T-helper 17 cell (primary cell): ENCODE measurements at places on chromosomes 6 and 20.
A peak's percentile ranks its signal among the peaks of the same experiment; 100 is the strongest.

DNA sequence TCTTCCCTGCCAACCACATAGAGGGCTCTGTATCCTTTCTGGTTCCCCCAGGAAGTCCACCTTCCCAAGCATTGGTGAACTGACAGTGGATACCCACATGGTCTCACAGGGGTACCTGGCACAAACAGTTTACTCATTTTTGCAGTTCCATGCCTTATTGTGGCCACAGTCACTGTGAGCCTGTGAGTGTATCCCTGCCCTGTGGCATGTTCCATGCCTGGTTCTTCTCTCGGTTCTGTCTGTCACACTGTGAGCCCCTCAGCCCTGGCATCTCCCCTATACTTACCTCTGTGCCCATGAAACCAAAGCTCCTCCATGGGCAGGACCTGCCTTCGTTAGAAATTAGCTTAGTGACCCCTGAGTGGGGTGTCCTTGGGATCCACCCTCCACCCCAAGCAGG, 107.8 kb downstream of the TOX2 start:
- H3K27me3 ChIP-seq = peaks cover 20% of the 10 kb centered on the region
- no peaks in the 10 kb centered on the region for H3K36me3 ChIP-seq
- H3K27ac ChIP-seq = no peak overlapping the region
- H3K4me1 ChIP-seq = peaks cover 29% of the 10 kb centered on the region

DNA sequence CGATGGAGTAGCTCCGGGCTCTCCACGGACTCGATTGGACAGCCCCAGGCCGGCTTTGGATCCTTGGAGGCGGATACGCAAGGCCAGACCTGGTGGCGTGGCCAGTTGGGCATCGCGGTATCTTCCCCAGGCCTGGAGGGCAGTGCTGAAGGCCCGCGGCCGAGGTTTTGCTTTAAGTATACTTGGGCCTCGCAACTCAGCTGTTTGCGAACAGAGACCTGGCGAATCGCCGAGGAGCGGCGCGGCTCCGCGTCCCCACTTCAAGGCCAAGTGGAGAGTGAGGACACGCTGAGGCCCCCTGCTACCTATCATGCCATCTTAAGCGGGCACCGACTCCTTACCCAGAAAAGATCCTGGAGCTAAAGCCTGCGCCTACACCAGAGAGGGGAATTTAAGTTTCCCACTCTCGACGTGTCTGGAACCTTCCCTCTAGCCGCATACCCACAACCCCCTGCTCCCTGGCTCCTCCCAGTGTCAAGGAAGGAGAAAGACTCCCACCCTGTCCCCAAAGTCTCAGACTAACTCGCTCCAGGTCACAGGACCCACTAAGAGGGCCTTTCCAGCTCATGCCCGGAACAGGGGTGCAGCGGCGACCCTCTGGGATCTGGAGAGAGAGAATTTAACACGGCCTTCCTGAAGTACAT, 4.1 kb downstream of the LINC00237 start:
- H3K4me3 ChIP-seq = peak overlapping the region; percentile 84
- H3K27me3 ChIP-seq = peaks cover 64% of the 10 kb centered on the region
- peak overlapping the region; percentile 61 for H3K27ac ChIP-seq
- peaks cover 28% of the 10 kb centered on the region for H3K4me1 ChIP-seq
- no peaks in the 10 kb centered on the region for H3K36me3 ChIP-seq

DNA sequence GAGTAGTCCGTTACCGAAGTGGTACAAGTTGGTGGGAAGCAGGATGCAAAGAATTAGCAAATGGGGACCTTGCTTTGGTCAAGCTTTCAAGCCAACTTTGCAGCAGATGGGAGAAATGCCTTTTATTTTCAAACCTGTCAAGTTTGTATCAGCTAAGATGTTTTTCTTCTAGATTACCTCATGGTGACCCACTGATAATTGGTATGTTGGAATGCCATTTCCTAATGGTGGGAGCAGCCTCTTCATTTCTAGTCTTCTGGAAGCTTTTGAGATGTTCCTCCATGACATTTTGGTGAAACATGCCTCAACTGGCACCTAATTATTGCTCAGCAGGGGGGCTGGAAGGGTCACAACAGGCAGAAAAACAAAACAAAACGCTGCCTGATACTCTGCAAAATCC, 43.7 kb downstream of the ADNP start:
- no peak overlapping the region for H3K4me3 ChIP-seq
- no peak overlapping the region for H3K27ac ChIP-seq
- peaks cover 7% of the 10 kb centered on the region for H3K36me3 ChIP-seq
- DNase-seq = no peak

- no peak overlapping the region for H3K4me3 ChIP-seq
- DNase-seq = no peak
- H3K27me3 ChIP-seq = no peaks in the 10 kb centered on the region
- H3K27ac ChIP-seq = no peak overlapping the region
Observed at GRCh38 chr20:9114709-9115108, 45.8 kb downstream of the PLCB4 start.

- DNase-seq = no peak
- H3K27ac ChIP-seq = no peak overlapping the region
- no peaks in the 10 kb centered on the region for H3K4me1 ChIP-seq
- H3K27me3 ChIP-seq = peaks cover 41% of the 10 kb centered on the region
- H3K36me3 ChIP-seq = no peaks in the 10 kb centered on the region
Observed at GRCh38 chr6:1321738-1322137, 9.8 kb downstream of the FOXQ1 start.

DNA sequence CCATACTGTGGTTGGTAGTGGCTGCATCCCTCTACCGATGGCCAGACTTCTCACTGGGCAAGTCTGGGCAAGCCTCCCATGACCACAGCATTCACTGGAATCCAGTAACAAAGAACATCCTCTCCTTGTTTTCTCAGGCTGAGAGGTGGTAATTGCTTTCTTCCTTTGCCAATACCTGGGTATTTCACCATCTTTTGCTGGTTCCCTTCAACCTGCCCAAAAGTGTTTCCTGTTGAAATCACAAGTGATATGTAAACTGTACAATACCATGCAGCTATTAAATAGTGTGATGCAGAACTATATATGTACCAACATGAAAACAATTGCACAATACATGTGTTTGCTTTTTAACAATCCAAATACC, at the start of gene PTCHD4:
Gene PTCHD4, minus strand, starts transcription at position 55 of the 364 bp plus-strand sequence. CDS start 42,240 bp downstream, outside the sequence.
- no peaks in the 10 kb centered on the region for H3K4me1 ChIP-seq
- no peaks in the 10 kb centered on the region for H3K27me3 ChIP-seq
- H3K36me3 ChIP-seq = no peaks in the 10 kb centered on the region
- no peak for DNase-seq
- H3K27ac ChIP-seq = no peak within 1 kb of the TSS
- H3K4me3 ChIP-seq = no peak within 1 kb of the TSS

DNA sequence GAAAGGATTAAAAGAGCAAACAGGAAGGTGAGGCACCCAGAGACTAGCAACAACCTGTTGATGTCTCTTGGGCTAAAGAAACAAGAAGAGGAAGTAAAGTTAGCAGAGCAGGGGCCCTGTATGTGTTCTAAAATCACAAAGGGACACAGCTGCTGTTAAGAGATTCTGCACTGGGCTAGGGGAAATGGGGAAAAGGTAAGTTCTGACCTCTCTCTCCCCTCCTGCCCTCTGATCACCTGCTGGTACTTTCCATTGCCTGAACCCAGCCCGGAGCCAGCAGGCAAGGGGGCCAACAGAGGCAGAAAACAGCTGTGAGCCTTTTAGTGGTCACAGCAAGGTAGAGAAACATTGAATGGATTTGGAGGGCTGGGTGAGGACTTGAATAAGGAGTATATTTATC, 13.5 kb upstream of the CNR1 start:
- peaks cover 56% of the 10 kb centered on the region for H3K27me3 ChIP-seq
- H3K27ac ChIP-seq = no peak overlapping the region
- H3K4me1 ChIP-seq = peaks cover 3% of the 10 kb centered on the region
- DNase-seq = no peak
- H3K36me3 ChIP-seq = no peaks in the 10 kb centered on the region
- no peak overlapping the region for H3K4me3 ChIP-seq

- H3K27me3 ChIP-seq = no peaks in the 10 kb centered on the region
- no peaks in the 10 kb centered on the region for H3K36me3 ChIP-seq
- no peaks in the 10 kb centered on the region for H3K4me1 ChIP-seq
Observed at GRCh38 chr6:125031385-125031784, 69.1 kb downstream of the RNF217 start.

DNA sequence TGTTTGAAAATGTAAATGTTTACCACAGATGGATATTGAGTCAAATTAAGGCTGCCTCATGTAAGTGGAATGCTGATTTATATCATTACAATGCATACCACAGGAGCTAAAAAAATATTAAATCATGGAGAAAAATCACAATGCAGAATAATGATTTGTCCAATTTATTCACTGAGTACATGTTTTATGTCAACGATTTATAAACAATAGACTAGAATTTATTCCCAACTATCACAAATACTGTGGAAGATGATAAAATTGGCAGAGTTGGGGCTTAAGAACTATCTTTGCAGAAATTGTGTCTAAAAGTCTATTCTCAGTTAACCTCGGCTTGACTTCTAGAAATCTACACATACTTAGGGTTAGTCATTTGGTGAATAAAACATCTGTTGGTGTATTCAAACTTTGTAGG, 472.1 kb upstream of the MARCKS start:
- no peaks in the 10 kb centered on the region for H3K36me3 ChIP-seq
- H3K4me1 ChIP-seq = no peaks in the 10 kb centered on the region
- H3K27ac ChIP-seq = no peak overlapping the region

DNA sequence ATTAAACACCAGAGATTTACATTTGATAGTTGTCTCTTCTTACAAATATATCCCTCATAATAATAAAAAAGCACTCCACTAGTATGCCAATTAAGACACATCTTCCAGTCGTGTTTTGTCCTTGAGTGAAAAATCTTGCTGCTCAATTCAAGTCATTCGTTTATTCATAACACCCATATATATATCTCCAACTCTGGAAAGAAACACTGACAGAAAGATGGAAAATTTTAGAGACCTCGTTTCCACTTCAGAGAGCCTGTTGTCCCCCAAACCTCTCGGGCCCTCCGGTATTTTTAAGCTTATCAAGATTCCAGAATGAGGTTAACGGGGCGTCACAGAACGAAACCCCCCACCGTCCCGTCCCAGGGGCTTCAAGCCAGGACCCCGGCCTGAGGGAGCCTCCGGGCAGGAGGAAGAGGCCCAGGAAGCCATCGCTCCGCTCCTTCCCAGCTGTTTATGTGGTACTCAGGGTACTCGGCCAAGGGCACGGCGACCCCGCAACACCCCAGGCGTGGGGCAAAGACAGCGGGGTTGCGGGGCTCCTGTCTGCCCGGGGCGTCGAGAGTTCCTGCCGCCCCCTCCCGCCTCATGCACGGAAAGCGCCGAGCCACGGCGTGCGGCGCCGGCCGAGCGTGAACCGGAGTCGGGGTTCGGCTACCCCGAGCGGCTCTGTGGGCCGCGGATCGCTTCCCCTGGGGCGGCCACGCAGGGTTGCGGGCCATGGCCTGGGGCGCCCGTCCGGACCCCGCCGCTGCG, 623 bp upstream of the SNX9 start:
- H3K27me3 ChIP-seq = no peaks in the 10 kb centered on the region
- peak overlapping the region; percentile 79 for H3K4me3 ChIP-seq
- H3K27ac ChIP-seq = peak overlapping the region; percentile 83
- peaks cover 25% of the 10 kb centered on the region for H3K4me1 ChIP-seq
- H3K36me3 ChIP-seq = peaks cover 4% of the 10 kb centered on the region

DNA sequence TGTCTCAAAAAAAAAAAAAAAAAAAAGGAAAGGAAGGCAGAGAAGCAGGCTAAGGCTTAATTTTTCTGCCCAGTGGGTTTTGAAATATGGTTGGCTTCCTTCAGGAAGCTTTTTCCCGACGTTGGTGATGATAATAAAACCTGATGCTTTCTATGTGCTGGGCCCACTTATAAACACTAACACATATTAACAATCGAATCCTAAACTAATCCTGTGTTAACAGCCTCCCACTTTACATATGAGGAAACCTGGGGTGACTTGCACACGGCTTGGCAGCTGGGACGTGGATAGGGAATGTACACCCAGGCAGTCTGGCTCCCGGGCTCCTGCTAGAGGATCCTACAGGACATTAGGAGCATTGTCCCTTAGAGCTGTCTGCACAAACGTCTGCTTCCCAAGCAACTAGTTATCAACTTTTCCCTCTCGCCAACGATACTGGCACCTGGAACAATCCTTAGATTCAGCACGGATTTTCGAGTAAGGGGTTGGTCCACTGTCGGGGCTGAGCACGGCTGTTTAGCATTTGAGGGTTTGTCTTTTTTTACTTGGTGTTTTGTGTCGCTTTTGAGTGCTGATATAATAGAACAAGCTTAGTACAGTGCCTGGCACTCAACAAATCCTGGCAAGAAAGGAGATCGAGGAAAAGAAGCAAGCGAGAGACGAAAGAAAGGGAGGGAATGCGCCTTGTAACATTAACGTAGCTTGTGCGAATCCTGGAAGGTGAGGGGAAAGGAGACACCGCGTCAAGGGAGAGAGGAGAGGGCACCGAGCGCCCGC, 622 bp upstream of the KIZ start:
- H3K4me1 ChIP-seq = peaks cover 28% of the 10 kb centered on the region

DNA sequence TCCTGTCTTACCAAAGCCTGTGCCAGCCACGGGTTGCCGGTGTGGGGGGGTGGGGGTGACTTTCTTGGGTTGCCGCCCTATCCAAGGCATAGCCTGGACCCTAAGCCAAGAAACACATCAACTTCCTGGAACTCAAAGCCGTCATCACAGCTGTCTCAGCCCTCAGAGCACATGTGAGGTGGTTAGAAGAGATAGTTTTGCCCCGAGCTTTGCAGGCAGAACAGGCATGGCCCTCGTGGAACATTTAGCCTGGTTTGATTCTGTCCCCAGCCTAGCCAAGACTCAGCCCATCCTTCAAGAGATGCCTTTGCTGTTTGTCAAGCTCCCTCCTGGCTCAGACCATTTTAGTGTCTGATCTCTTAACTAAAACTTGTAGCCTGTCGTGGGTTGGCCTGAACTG, 64.9 kb downstream of the RREB1 start:
- no peak overlapping the region for H3K27ac ChIP-seq
- H3K36me3 ChIP-seq = no peaks in the 10 kb centered on the region
- no peak overlapping the region for H3K4me3 ChIP-seq
- no peak for DNase-seq
- peaks cover 20% of the 10 kb centered on the region for H3K4me1 ChIP-seq

DNA sequence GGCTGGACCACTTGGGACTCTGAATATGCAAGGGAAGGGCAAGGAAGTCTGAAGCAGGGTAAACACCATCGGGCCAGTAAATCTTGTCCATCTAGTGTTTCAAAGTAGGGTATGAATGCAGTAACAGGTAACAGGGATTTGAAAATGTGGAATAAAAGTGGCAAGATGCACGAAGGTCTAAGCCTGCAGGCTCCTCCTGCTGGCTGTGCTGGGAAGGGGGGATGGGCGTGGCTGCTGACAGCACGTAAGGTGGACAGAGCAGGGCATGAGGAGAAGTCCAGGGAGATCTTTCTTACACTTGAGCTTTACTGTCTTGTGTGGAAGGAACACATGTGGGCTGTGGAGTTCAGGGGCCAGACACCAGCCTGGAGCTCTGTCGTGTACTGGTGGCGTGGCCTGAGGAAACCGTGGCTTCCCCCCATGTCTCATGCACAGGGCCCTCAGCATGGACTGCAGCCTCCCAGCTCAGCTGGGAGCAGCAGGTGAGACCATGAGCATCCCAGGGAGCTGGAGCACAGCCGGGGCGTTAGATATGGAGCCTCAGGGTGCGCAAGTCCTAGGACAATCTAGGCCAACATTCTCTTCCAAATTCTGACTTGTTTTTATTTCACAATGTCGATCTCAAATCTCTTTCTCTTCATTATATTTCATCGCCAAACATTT, 84.5 kb downstream of the SLC22A23 start:
- DNase-seq = no peak
- H3K27ac ChIP-seq = peak overlapping the region; percentile 87
- H3K4me1 ChIP-seq = peaks cover 27% of the 10 kb centered on the region
- H3K4me3 ChIP-seq = peak overlapping the region; percentile 73
- H3K27me3 ChIP-seq = no peaks in the 10 kb centered on the region
- H3K36me3 ChIP-seq = no peaks in the 10 kb centered on the region
